ENCODE measurements at places on chromosomes 12 and 14. TPM values are rescaled to one million over a fixed set of nuclear protein-coding genes. Genes with fewer than 3 reads are reported as not detected.

GRCh38 chr12:131869871-131870418 is 24.5 kb upstream of the ULK1 start:
- DNase-seq, result peak; percentile 88

The ESR2 gene
- total RNA-seq, result not detected

- peak; percentile 9 for DNase-seq
Observed at GRCh38 chr14:57302883-57303282, 34.1 kb downstream of the AP5M1 start.

- DNase-seq, result no peak
Observed at GRCh38 chr12:31570880-31571279, 20.1 kb downstream of the DENND5B start.

GRCh38 chr12:93127107-93127560 is 198.0 kb upstream of the EEA1 start:
- no peak for DNase-seq

DNA sequence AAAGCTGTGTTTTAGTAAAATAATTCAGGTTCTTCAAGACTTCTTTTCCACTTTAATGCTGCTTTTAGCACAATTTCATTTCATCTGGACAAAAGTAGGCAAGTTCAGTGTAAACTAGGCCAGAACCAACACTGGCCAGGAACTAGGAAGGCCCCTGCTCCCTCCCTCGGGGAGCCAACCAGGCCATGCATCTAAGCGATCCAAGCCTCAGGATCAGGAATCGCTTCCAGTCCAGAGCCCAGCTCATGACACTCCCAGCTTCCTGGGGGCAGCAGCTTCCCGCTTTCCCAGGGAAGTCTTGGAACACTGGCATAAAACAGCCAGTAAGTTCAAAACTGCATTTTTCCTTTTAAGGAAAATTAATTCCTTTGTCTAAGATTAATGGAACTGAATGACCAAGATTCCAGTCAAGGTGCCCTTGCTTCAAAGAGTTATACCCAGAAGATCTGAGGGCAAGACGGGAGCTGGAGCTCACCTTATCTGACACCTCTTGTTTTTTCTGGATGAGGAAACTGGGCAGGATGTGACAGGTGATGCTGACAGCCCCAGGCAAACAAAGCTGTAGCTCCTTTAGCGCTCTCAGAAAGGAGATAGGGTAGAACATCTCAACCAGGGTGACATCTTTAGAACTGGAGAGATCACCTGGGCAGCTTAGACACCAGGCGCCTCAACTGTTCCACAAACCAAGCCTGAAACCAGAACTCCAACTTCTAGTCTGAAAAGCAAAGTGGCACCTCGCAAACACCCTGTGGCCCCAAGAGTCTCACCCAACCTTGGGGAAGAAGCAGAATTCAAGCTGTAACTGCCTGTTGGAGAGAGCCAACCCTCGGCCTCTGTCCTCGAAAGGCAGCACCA is 61.4 kb upstream of the PNMA1 start:
- DNase-seq, result no peak

DNA sequence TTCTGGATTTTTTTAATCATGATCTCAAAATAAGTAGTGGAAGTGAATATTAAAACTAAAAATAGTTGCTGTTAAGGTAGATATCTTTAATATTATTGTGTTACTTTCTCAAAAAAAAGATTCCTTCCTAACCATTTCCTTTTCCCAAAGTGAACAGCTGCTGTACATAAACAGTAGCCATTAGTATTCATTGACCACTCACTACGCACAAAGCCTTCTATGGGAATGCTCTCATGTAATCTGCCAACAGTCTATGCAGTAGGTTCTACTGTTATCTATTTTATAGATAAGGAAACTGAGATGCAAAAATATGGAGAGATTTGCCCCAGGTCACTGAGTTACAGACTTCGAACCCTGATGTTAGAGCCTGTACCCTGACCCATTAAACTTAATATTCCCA is 32.1 kb downstream of the ZFP36L1 start:
- DNase-seq, result no peak

DNA sequence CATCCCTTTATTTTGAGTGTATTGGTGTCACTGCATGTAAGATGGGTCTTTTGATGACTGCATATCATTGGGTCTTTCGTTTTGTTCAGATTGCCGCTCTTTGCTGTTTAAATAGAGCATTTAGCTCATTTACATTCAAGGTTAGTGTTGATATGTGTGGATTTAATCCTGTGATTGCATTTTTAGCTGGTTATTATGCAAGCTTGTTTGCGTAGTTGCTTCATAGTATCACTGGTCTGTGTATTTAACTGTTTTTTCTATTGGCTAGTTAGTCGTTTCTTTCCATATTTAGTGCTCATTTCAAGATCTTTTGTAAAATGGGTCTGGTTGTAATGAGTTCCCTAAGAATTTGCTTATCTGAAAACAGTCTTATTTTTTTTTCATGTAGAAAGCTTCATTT is 1170.6 kb upstream of the SEL1L start:
- DNase-seq, result no peak

DNA sequence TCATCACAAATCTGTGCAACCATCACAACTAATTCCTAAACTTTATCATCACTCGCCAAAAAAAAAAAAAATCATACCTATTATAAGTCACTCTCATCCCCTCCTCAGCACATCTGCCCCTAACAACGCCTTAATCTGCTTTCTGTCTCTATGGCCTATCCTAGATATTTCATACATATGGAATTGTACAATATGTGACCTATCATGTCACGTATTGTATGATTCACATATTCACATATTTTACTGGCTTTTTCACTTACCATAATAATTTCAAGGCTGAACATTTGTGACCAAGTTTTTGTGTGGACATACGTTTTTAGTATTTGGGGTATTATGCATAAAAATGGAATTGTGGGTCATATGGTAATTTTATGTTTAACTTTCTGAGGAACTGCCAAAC is 400.7 kb downstream of the DAD1 start:
- no peak for DNase-seq

- no peak for DNase-seq
Observed at GRCh38 chr12:76915361-76916169, 36.7 kb upstream of the CSRP2 start.

DNA sequence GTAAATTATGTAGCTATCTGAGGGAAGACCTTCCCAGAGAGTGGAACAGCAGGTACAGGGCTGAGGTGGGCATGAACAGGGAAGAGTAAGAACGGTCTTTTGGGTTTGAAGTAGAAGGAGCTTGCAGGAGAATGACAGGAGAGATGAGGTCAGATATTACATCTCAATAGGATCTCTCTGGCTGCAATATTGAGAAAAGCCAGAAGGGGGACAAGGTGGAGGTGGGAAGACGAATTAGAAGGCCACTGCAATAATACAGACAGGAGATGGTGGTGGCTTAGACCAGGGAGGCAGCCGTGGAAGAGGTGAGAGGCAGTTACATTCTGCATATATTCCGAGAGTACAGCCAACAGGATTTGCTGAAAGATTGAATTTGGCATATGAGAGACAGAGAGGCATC is 310.2 kb downstream of the APAF1 start:
- DNase-seq, result peak; percentile 21

The SERPINA5 gene
- 0.05 TPM for total RNA-seq

- no peak for DNase-seq
Observed at GRCh38 chr14:75752907-75753594, 92.0 kb downstream of the TTLL5 start.

The SSTR1 gene
- total RNA-seq, result 0.64 TPM

GRCh38 chr14:70027785-70028428 is 148.7 kb downstream of the SMOC1 start:
- peak; percentile 25 for DNase-seq

GRCh38 chr12:42104784-42105183 is 39.9 kb downstream of the GXYLT1 start:
- no peak for DNase-seq

DNA sequence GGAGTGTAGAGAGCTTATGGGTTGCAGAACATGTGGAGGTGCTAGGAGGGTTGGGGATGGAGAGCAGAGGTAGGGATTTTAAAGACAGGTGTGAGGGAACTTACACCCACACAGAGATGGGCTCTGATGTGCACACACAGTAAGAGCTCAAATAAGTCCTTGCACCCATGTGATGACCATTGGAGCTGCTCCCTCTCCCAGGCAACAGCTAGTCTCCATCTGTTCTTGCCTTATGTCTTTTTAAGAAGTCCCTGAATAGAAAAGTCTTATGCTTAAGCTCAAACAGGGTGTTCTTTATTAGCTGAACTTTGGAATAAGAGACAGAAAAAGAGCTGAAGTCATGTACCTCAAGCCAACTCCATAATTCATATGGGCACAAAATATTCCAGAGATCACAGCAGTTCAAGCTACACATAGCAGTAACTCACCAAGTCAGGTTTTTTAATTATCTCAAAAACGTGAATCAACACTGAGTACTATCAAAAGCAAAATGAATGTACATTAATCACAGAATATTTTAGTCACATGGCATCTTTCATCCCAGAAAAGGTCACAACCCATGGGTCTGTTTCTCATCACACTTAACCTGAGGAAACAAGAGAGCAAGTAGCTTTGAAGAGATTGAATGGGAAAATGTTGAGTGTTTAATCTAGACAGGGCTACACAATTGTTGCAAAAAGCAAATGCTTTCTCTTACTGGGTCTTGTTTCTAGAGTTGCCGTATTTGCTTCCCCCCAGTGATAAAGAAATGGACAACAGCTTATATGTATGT is 1513.6 kb upstream of the SEL1L start:
- no peak for DNase-seq

DNA sequence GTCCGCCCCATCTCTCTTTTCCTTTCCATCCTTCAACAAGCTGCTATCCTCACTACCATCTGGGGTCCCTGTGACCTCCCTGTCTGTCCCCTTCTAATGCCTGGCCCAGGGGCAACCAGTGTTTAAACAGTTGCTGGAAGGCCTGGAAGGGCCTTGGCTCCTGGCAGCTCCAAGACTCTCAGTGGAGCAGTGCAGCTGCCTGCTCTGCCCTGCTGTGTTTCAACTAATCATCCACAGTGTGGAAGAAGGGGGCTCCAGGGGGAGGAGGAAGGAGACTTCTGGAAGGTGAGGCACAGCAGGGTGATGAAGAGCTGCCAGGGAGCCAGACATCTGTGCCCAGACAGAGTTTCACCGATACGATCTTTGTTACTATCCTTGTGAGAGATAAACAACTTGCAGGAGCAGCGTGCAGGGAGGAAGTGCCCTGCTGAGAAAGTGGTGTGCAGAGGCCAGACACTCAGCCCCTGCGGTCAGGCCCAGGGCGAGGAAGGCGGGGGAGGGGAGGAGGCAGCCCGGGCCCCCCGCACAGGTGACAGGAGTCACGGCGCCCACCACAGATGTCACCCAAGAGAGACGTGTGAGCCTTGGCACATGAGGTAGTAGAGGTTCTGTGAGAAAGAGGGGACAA is 1061.8 kb downstream of the BCL11B start:
- no peak for DNase-seq

GRCh38 chr14:22318951-22319350 is 270.1 kb downstream of the DAD1 start:
- no peak for DNase-seq

- no peak for DNase-seq
Observed at GRCh38 chr14:79442786-79443185, 768.5 kb downstream of the DIO2 start.

The GPD1 gene
- total RNA-seq, result not detected

- no peak for DNase-seq
Observed at GRCh38 chr14:68736471-68736871, 56.4 kb downstream of the ZFP36L1 start.
